Activated naive CD4-positive, alpha-beta T cell treated with anti-CD3 and anti-CD28 coated beads, Interleukin-2, amount 50 U/mL, for 16 hours (primary cell): ENCODE measurements at places on chromosomes 4 and X.

GRCh38 chr4:73257651-73258435, 755 bp downstream of the ANKRD17 start:
- DNase-seq: no peak

DNA sequence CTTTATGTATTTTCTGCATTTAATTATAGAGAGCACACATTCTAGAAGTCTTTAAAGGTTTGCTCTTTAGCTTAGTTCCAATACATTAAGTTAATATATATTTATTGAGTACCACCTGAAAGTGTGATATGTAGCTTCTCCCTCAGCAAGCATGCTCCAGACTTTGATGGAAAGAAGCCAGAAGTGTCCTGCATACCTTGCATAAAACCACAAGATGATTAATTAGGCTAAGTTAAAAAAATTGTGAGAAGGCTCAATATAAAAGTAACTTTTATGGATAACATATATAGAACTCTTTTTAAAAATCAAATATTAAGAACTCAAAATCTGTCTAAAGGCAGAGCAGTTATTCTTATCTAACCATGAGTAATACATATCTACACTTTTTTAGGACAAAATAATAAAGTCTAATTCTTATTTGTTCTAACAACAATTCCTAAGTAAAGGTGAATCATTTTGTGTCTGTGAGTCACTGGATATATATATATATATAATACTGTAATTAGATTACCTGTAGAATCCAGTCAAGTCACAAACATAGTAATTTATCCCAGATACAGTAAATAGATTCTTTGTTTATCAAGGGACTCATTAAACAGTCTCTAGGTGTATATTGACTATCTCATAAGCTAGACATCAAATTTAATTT, 51.2 kb downstream of the INTS12 start:
- DNase-seq: no peak

GRCh38 chr4:6216588-6216987, 16.2 kb upstream of the JAKMIP1 start:
- no peak for DNase-seq

GRCh38 chrX:45860450-45860849, 659.8 kb upstream of the DIPK2B start:
- no peak for DNase-seq

DNA sequence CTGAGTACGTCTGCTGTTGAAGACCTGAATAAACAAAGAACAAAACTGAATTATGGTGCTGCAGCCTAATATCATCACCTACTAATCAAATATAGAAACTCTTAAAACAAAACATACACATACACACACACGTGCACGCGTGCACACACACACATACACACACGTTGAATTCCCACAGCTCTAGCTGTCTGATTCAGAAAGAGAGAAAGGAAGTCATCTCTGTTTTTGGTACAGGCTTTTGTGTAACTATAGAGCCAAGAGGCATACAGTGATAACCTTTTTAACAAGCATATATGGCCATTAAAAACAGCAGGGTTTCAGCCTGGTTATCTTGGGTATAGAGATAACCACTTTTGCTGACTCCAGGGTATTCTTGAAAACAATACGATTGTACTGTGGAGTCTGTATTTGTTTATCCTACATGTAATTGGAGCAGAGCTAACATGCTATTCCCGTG, 823.2 kb downstream of the CCSER1 start:
- no peak for DNase-seq

DNA sequence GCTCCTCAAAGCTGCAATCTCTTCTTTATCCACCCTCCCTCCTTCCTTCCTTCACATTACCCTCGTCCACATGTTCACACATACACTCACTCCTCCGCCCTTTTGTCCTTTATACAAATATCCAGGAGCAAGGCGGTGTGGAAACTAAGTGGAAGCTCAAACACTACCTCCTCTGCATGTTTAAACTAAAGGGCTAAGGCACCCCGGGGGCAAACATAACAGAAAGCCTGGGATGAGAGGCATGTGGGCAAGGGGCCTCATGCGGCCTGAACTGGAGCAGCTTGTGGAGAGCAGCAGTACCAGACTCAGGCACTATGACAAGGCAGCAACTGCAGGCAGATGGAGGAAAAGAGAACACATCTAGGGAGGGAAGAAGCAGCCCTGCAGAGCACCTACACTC, 9.5 kb downstream of the MAB21L2 start:
- DNase-seq: no peak

- DNase-seq: no peak
Observed at GRCh38 chr4:79247695-79248394, 78.0 kb downstream of the NAA11 start.

- no peak for DNase-seq
Observed at GRCh38 chrX:84258708-84259107, 70.7 kb upstream of the RPS6KA6 start.

GRCh38 chrX:13903405-13903804, 86.5 kb upstream of the GPM6B start:
- no peak for DNase-seq

DNA sequence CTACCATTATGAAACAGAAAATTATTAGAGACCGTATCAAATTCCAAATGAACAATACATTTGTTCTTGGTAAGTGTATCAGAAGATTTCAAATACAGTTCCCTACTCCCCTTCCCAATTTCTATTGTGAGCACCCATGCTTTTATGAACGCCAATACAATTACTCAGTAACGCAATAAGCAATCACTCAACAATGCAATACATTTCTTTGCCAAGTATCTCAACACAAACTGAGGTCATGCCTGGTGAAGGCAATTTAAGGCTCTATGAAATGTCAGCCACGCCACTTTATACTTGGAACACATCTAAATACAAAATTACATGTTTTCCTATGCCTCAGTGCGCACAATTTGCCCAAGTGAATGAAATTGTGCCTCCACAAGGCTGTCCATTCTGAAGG, 712 bp downstream of the PNPLA4 start:
- DNase-seq: no peak

DNA sequence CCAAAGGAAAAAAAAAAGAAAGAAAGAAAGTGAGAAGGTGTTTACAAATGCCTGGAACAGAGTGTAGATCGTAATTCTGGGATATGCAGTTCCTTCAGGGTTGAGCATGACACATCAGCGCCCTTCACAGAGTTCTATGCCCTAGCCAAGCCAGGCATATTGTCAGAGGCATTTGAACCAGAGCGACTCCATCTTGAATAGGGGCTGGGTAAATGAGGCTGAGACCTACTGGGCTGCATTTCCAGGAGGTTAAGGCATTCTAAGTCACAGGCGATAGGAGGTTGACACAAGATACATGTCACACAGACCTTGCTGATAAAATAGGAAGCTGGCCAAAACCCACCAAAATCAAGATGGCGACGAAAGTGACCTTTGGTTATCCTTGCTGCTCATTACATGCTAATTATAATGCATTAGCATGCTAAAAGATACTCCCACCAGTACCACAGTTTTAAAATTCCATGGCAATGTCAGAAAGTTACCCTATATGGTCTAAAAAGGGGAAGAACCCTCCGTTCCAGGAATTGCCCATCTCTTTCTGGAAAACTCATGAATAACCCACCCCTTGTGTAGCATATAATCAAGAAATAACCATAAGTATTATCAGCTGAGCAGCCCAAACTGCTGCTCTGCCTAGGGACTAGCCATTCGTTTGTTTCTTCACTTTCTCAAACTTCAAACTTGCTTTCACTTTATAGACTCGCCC, 23.5 kb upstream of the LRBA start:
- DNase-seq: no peak

- no peak for DNase-seq
Observed at GRCh38 chr4:84582988-84583875, at the start of gene CDS1. Gene CDS1, plus strand, starts transcription at chr4:84583127. Its CDS starts 275 bp downstream, at chr4:84583402.

- DNase-seq: no peak
Observed at GRCh38 chr4:110139815-110140214, 58.6 kb downstream of the ELOVL6 start.

DNA sequence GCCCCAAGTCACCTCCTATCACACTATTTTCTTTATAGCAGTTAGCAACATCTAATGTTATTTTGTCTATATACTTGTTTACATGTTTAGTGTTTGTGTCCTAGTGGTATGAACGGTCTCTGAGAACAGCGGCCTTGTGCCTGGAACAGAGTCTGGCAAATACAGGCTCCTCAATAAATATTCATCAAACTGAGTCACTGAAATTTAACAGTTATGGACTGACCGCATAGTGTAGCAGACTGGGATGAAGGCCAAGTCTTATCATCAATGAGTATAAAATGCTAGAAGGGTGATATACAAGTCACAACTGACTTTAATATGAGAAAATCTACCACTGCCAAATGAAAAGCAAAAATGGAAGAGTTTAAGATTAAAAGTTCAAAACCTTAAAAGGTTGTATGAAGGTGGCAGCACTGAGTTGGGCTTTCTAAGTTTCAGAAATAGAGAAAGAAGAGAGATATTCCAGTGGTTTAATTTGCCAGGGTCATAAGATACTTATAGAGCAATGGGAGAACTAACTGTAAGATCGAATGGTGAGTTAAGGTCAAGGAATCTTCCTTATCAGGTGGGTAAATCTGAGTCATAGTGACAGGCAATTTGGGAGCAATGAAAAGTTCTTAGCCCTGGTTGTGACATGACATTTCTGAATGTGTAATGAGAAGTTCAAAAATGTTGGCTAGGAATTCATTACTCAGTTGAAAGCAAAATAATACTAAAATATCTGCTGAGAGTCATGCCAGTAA, 34.9 kb downstream of the ELOVL6 start:
- no peak for DNase-seq

DNA sequence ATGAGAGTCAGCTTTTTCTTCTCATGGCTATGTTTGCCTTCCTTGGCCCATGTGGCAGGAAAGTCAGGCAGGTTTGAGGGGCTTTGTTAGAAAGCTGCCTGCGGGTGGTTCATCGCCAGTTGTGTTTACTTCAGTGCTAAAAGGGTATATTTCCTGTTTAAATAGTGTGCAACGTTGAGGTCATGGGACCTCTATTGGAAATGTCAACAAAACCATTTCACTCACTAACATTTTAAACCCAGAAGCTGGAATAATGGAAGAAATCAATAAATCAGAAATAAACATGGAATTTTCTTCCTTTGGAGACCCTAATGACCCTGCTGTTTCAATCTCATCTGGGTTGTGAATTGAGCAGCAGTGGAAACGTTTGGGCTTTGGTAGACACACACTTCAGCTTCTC, 185.8 kb downstream of the ANKRD50 start:
- no peak for DNase-seq

DNA sequence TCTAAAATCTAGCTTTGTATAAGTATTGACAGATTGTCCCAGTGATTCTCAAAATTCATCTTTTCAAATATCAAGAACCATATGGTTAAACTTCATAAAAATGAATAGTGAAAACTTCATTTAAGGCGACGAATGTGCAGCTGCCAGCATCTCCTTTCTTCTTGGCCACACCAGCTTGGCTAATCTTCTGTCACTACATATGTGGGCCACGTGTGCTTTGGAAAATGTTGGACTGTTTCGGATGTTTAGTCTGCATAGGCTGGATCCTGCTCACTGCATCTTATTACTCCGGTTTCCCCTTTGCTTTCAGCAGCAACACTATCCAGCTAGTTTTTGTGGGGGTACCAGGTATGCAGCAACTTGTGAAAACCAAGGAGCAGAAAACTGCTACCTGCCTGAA, 221.9 kb downstream of the BMPR1B start:
- DNase-seq: no peak

- DNase-seq: no peak
Observed at GRCh38 chrX:78331708-78332107, 4.3 kb upstream of the CYSLTR1 start.

DNA sequence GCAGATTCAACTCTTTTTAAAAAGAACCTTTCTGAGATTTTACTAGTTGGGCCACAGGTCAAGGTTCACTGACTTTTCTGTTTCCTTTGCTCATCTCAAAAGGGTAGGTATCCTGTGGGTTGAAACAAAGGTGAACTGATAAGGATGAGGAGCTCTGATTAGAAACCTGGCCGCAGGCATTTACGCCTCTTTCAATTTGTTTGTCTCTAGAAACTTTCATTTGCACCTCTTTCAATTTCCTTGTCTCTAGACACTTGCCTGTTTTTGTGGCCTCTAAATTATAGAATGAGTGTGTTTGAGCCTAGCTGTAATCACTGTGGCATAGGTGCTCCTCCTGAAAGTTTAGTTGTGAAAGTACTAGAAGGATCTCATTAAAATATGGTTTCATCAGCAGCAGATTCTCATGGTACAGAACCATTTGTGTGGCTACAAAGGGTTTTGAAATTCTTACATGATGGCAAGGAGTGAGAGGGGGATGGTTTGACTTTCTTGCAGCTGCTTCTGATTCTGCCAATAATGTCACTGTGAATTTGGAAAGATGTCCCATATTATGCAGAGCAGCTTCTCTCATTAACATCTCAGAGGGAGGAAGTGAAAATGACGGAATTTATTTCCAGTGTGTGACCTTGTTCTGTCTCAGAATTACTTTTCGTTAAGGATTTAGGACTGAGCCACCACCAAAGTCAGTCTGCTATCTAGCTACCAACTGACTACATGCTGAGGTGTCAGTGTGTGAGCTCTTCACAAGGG, 142.2 kb downstream of the SH2D1A start:
- DNase-seq: no peak

DNA sequence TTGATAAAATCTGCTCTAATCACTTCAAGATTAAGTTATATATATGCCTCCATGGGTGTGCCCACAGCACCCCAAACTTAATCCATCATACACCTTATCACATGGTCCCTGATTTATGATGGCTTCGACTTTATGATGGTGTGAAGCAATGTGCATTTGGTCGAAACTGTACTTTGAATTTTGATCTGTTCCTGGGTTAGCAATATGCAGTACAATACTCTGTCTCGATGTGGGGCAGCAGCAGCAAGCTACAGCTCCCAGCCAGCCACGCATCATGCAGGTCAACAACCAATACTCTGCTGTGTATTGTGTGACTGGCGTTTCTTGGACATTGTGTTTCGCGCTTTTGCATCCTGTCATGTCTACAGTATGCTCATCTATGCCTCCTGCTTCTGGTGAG, 62.6 kb downstream of the MCUB start:
- DNase-seq: no peak

- no peak for DNase-seq
Observed at GRCh38 chrX:138931212-138931611, 219.7 kb upstream of the FGF13 start.

DNA sequence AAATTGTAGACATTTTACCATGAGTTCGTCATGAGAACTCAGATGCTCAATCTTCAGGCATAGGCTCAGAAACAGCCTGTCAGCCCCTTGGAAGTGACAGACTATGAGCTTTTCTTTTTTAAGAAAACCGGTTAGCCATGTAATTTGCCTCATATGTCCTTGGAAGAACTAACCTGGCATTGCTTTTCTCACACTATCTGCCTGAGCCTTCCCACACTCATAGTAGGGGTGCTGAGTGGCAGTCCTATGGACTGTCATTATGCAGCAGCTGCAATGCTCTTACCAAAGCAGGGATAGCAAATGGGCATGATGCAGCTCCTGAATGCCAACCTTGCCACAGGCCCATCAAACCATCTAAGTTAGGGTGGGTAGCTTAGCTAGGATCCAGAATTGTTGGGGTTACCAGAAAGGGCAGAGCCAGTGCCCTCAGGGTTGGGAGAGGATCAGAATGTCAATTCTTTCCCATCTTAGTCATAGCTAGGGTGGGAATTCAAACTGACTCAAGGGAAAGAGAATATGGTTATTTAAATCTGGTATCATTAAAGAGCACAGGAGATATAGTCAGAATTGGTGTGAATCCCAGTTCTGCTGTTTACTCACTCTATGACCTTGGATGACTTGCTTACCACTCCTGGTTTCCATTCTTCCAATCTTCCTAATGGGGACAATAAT, 230.6 kb upstream of the CPEB2 start:
- no peak for DNase-seq

GRCh38 chrX:33726281-33727160, 405.6 kb downstream of the FAM47A start:
- no peak for DNase-seq

- no peak for DNase-seq
Observed at GRCh38 chrX:10023821-10024220, 56.7 kb downstream of the CLDN34 start.
